Activated naive CD8-positive, alpha-beta T cell treated with anti-CD3 and anti-CD28 coated beads, Interleukin-2, amount 10 ng/mL, durations not matched to agents 7 days and 5 days (primary cell): ENCODE measurements at places on chromosomes 12 and 14. TPM values are rescaled to one million over a fixed set of nuclear protein-coding genes. Genes with fewer than 3 reads are reported as not detected.

- no peaks in the 10 kb centered on the region for H3K27me3 ChIP-seq
- H3K4me3 ChIP-seq: no peak overlapping the region
- H3K27ac ChIP-seq: no peak overlapping the region
- no peak for DNase-seq
- H3K36me3 ChIP-seq: peaks cover 7% of the 10 kb centered on the region
- H3K4me1 ChIP-seq: no peaks in the 10 kb centered on the region
Measured at GRCh38 chr12:57813971-57814772, 4.4 kb downstream of the AVIL start.

The GALNT16 gene
- not detected for total RNA-seq

DNA sequence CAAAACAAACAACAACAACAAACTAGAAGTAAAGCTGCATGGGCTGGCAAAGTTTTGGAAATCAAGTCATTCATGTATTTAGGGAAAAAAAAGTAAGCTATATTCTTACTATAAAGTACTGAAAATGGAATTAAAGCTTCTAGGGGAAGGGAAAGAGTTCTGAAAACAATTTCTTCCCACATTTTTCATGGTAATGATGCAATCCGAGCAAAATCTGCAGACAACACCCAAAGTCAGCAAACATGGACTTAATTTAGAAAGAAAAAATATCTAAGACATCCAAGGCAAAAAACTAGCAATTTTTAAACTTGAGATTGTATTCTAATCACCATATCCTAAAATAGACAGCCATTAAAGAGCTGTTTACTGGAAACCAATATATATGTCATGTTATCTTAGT lies 86.3 kb downstream of the LRP6 start:
- peaks cover 74% of the 10 kb centered on the region for H3K27me3 ChIP-seq
- H3K4me1 ChIP-seq: no peaks in the 10 kb centered on the region
- H3K4me3 ChIP-seq: no peak overlapping the region

The LMNTD1 gene
- not detected for total RNA-seq

The PTPRB gene
- total RNA-seq: not detected

DNA sequence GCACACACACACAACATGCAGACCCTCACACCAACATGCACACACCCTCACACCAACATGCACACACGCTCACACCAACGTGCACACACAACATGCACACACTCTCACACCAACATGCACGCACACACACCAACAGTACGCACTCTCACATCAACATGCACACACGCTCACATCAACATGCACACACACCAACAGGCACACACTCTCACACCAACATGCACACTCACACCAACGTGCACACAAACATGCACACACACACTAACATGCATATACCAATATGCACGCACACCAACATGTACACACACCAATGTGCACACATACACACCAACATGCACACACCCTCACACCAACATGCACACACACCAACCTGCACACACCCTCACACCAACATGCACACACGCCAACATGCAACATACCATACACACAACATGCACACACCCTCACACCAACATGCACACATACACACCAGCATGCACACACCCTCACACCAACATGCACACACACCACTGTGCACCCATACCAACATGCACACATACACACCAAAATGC lies 175.8 kb downstream of the KSR2 start:
- H3K36me3 ChIP-seq: no peaks in the 10 kb centered on the region
- no peak overlapping the region for H3K27ac ChIP-seq
- H3K4me1 ChIP-seq: no peaks in the 10 kb centered on the region
- peaks cover 2% of the 10 kb centered on the region for H3K27me3 ChIP-seq
- H3K4me3 ChIP-seq: no peak overlapping the region
- DNase-seq: no peak

GRCh38 chr12:43758247-43758727 lies 303 bp downstream of the PUS7L start:
- H3K27me3 ChIP-seq: no peaks in the 10 kb centered on the region
- no peak for DNase-seq
- peaks cover 54% of the 10 kb centered on the region for H3K4me1 ChIP-seq

The GRIN2B gene
- total RNA-seq: not detected
